ENCODE measurements at places on chromosomes 7 and 10.

DNA sequence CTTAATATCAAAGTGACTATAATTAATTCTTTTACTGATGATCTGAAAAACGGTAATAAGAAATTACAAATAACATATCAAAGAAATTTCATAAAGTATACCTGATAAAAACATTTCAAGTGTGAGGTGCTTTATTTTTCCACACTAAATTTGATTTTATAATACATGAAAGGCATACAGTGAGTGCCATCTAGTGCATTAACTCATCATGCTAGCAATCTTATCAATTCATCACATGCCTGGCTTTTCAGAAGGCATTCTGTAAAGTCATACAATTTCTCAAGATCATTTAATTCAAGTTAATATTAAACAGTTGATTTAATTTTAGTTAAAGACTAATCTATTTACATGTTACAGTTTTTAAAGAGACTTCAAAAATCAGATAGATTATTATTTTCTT, 1020.9 kb downstream of the GATA3 start:
- DNase-seq: no peak

DNA sequence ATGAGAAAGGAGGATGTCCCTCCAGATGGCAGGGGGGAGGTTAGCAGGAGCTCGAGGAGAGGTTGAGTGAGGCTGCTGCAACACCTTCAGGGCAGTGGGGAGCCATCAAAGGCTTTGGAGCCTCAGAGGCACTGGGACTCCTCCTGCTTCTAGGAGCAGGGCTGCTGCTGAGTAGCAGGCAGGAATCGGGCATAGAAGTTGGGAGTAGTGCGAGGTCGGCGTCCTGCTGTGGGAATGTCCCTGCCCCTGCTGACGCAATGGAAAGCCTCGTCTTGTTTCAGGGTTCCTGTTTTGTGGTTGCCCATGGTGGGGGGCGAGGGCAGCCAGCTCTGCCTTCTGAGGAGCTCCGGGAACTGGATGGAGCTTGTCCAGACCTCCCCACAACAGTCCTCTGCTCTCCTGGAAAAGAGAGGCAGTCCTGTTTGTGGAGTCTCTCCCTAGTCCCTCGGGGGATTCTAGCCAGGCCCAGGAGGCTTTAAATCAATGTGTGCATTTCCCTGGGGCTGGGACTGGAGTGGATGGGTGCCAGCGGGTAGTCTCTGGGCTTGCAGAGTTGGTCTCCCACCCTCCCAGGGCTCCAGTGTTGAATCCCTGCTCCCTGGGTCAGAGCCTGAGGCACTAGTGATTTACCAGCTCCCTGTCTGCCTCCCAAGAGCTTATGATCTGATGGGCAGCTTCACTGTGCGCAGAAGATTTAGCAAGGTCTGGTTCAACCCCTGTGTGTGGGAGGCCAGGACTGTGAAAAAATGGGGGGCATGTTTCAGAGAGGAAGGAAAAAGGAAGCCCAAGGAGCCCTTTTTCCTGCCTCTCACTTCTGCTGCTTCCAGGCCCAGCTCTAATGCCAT, 98.7 kb upstream of the PPIF start:
- DNase-seq: no peak

GRCh38 chr10:77629775-77630506, 7.7 kb downstream of the KCNMA1 start:
- DNase-seq: no peak

DNA sequence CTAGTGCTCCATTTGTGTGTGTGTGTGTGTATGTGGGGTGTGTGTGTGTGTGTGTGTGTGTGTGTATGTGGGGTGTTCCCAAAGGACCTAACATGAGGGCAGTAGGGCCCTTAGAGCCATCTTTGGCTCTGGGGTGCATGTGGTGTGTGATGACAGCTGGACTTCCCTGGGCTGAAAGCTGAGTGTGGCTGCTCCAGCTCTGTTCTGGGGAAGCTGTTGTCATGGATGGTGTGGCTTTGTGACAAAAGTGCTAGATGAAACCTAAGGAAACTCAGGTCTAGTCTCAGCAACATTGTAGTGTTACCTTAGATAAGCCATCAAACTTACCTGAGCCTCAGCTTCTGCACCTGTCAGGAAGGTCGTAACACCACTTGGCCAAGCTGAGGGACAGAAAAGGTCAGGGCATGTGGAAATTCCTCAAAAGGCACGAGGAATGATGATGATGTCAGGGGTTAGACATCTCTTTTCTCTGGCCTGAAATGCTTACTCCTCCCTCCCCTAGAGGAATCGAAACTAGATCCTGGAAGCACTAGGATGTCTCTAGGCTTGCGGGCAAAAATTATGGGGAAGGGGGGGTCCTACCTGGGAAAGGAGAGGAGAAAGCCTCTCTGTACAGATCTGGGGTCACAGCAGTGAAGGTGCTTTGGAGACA, 115.4 kb downstream of the RPS24 start:
- DNase-seq: no peak

- DNase-seq: no peak
These were observed 689 bp upstream of the SMARCD3 start for GRCh38 chr7:151249034-151249731.

- DNase-seq: no peak
These were observed 7.4 kb upstream of the GNA12 start for GRCh38 chr7:2851497-2851896.

DNA sequence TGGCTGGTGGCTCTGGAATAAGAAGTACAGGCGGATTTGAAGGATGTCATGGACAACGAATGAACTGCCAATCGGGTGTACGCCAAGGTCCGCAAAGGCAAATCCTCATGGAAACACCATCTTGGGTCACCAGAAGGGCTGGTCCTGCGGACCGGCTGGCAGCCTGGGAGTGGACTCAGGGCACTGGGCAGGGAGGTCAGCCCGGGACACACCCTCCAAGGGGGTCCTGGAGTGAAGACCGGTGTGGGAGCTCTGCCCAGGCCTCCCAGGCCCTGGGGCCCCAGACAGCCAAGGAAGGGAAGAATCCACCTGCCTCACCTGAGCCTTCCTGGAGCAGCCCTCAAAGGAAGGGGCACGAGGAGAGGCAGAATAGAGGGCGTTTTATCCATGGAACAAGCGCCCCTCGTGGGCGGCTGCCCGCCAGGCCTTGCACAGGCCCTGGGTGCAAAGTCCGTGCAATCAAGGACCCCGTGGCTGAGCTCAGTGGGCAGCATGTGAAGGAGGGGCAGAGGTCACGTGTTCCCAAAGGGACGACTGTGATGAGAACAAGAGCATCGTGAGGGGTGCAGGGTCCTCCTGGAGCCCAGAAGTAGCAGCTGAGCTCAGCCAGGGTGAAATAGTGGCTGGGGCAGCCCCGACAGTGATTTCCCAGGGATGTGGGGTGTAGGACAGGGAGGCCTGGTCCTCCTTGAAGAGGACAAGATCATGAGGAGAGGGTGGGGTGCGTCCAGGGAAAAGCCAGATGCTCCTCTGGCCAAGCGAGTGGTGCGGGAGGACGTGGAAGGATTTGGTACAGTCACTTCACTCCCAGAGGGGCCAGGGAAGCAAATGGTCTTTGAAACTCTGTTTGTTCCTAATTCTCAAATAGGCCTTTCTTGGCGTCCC, 105.2 kb downstream of the TCERG1L start:
- no peak for DNase-seq

- no peak for DNase-seq
These were observed 28.5 kb downstream of the MKLN1 start for GRCh38 chr7:131355917-131356777.

GRCh38 chr7:151875942-151876898, 695 bp downstream of the PRKAG2 start:
- DNase-seq: peak; percentile 53

DNA sequence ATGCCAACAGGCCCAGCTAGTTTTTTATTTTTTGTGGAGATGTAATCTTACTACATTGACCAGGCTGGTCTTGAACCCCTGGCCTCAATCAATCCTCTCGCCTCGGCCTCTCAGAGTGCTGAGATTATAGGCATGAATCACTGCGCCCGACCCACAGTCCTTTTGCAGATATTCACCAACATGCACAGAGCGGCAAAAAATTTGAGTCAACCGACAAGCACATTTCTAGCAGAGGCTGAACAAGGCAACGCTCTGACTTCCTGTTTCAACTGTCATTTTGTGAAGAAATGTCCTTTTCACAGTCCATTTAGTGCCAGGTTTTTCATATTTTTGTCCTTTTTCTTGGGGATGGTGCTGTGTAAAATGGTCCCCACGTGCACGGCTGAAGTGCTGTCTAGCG, 71.1 kb upstream of the KAT6B start:
- DNase-seq: no peak

DNA sequence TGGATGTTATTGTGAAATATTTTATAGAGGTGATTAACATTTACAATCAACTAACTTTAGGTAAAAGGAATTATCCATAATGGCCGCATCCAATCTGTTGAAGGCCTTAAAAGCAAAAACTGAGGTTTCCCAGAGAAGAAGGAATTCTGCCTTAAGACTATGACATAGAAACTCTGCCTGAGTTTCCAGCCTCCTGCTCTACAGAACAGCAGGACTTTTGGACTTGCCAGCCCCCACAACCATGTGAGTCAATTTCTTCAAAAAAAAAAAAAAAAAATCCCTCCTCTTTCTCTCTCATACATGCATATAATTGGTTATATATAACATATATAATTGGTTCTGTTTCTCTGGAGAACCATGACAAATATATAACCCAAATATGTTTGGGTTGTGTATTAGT, 15.4 kb downstream of the SLC25A28 start:
- DNase-seq: no peak

GRCh38 chr10:132098539-132099388, 33.0 kb downstream of the JAKMIP3 start:
- DNase-seq: no peak

- DNase-seq: peak; percentile 1
These were observed 1128.7 kb downstream of the CNTNAP2 start for GRCh38 chr7:147245274-147245673.

DNA sequence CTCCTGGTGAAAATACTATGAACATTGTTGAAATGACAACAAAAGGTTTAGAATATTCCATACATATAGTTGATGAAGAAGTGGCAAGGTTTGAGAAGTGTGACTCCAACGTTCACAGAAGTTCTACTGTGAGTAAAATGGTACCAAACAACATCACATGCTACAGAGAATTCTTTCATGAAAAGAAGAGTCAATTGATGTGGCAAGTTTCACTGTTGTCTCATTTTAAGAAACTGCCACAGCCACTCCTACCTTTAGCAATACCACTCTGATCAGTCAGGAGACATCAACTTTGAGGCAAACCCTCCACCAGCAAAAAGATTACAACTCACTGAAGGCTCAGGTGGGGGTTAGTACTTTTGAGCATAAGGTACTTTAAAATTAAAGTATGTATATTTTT, 693.3 kb downstream of the GRID1 start:
- no peak for DNase-seq

- DNase-seq: no peak
These were observed 147.9 kb downstream of the CHCHD3 start for GRCh38 chr7:132934017-132934416.

GRCh38 chr10:14532473-14533251, 201.9 kb upstream of the FRMD4A start:
- DNase-seq: no peak

GRCh38 chr10:69742928-69743602, 58.6 kb upstream of the COL13A1 start:
- DNase-seq: no peak

GRCh38 chr10:115649217-115649616, 556.1 kb downstream of the ATRNL1 start:
- DNase-seq: no peak

GRCh38 chr10:4647109-4647785, 178.8 kb upstream of the AKR1E2 start:
- DNase-seq: no peak

- no peak for DNase-seq
These were observed at the start of gene GLI3 for GRCh38 chr7:42236976-42237810. GLI3 (minus strand) TSS chr7:42237209; CDS start chr7:42223253, 13,956 bp downstream.

DNA sequence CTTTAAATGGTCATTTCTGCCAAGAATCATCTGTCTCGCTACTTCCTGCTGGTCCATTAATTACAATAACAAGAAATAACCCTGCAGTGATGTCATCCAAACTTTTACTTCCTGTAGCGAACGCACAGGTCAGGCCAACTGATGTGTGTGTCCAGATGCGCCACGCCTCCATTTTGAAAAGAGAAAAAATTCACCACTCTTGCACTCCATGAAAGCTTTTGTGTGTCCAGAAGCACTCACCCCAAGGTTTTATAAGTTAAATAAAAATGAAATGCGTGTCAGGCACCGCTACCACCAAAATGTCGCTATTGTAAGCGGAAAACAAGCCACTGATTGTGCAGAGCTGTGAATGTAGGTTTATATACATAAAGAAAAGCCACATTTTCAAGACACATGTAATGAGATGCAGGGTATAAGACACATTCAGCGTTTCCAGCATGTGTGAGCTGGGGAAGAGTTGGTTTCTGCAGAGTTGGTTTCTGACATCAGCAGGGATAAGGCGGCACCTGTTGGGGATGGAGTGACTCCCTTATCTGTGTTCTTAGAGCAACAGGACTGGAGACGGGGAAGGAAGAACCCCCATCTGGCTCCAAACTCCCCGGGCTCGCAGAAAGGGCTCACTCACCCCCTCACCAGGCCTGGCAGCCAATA, 83.3 kb downstream of the CTBP2 start:
- no peak for DNase-seq

GRCh38 chr10:46006219-46006618, 24.2 kb downstream of the NCOA4 start:
- no peak for DNase-seq

- DNase-seq: no peak
These were observed 34.4 kb downstream of the HSPA12A start for GRCh38 chr10:116707981-116708380.

Measured in activated CD4-positive, alpha-beta T cell treated with anti-CD3 and anti-CD28 coated beads, Interleukin-2, amount 50 U/mL, for 24 hours (primary cell).